ENCODE measurements at places on chromosomes 13 and 19. TPM values are rescaled to one million over a fixed set of nuclear protein-coding genes. Genes with fewer than 3 reads are reported as not detected.

GRCh38 chr19:973726-974563, 10.2 kb upstream of the WDR18 start:
- DNase-seq, result no peak

DNA sequence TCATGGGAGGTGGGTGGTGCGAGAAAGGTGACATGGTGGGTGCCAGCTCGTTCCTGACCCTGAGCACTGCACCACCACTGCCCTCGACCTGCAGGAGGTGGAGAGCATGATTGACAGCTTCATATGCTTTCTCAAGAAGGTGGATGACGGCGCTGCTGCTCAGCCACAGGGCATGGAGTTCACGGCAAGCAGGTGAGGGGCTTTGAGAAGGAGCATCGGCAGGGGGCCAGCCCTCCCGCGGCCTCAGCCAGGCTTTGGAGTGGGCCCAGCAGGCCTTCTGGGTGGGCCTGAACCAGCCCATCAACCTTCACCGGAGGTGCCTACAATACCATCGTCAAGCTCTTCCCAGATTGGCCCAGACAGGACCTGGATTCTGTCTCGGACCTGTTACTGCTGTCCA, 18.9 kb upstream of the ZNF14 start:
- DNase-seq, result no peak

DNA sequence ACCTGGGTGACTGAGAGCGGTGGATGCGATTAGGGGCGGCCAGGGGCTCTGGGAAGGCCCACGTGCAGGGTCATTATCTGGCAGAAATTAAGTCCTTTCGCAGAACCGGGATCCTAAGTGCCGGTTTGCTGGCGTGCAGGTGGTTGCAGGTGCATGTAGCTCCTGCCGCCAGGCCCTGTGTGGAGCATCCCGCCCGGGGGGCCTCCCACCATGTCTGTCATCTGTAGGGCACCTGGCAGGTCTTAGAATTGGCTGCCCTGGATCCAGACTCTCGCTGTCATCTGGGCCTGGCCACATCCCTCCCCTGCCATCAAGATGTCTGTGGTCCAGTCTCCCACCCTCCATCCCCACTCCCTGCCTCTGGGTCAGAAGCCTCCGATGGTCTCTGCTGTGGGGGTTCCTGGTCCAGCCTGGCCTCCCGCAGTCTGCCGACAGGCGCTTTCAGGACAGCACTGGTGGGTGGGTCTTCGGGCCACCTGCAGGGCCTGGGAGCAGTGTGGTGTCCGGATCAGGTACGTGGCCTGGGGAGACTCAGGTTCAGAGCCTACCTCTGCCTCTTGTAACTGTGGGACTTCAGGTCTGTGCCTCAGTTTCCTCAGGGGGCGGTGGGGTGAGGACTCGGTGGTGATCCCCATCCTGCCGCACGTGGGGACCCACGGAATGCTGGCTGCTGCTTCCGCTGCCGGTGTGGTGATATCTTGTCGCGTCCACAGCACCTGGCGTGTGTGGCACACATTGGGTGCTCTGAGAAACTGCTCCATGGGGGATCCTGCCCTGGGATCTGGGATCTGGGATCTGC, 5.4 kb downstream of the GNA11 start:
- DNase-seq, result no peak

- DNase-seq, result no peak
Measured at GRCh38 chr13:45930177-45930576, 78.6 kb upstream of the SIAH3 start.

GRCh38 chr19:37928527-37929286, 21.7 kb downstream of the SIPA1L3 start:
- no peak for DNase-seq

HSD17B14 gene
- total RNA-seq, result 5.2 TPM

DNA sequence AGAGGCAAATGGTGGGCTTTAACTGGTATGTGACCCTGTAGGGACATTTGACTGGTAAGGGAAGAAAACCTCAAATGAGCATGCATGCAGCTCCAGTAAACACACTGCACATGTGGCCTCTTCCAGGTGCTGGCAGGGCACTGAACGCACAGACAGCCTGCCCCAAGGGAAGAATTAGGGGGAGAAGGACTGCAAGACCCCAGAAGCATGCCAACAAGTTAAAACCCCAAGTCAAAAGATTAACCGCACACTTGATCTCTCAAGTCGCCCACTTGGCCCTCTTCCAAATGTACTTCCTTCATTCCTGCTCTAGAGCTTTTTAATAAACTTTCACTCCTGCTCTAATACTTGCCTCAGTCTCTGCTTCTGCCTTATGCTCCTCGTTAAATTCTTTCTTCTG, 46.9 kb upstream of the SLITRK1 start:
- no peak for DNase-seq

LRG1 gene
- total RNA-seq, result 26.4 TPM

DNA sequence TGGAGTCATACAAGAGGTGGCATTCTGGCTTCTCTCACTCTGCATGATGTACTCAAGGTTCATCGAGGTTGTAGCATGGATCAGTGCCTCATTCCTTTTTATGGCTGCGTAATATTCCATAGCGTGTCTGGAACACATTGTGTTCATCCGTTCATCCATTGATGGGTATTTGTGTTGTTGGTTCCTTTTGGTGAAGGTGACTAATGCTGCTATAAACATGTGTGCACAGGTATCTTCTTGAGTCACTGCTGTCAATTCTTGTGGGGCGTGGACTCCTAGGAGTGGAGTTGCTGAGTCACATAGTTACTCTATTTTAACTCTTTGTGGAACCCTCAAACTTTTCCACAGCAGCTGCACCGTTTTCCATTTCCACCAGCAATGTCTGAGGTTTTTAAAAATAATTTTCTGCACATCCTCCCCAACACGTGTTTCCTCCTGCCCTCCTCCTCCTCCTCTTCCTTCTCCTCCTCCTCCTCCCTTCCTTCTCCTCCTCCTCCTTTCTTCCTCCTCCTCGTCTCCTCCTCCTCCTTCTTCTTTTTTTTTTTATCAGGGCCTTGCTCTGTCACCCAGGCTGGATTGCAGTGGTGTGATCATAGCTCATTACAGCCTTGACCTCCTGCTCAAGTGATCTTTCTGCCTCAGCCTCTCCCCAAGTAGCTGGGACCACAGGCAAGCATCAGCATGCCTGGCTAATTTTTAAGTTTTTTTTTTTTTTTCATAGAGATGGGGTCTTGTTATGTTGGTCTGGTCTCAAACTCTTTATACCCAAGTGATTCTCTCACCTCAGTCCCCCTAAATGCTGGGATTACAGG, 2.0 kb upstream of the TMEM221 start:
- DNase-seq, result no peak

DNA sequence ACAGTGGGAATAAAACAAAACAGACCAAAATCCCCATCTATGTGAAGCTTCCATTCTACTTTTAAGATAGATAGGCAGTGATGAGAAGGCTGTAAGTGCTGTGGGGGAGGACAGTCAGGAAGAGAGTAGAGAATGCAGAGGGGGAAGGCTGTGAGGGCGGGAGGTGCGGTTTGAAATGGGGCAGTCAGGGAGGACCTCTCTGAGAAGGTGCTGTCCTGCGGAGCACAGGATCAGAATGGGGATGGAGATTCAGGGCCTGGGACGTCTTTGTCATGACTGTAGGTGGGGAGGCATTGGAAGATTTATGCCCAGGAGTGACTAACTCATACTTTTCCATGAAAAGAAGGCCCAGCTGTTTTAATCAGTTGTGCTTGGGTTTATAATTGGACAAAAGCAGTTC, 3.9 kb upstream of the GPR183 start:
- no peak for DNase-seq

PALM3 gene
- total RNA-seq, result 19.4 TPM

- DNase-seq, result no peak
Measured at GRCh38 chr19:9952276-9952675, 16.0 kb upstream of the OLFM2 start.

DNA sequence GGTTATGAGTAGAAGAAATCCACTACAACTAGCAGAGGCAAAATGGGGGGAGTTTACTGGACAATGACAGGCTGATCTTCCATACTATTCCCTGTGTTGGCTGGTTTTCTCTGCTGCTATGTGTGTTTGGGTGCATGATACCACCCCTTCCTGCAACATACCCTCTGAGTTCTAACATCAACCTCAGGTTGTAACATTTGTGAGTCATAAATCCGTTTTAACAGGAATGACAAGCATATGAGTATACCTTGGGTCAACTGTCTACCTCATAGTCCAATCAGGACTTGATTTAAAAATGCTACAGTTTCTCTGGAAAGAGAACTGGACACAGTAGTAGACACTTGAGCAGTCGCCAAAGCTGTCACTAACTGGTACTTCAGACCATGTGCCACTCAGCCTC, 422.9 kb downstream of the KCTD12 start:
- no peak for DNase-seq

GRCh38 chr13:32624441-32624840, 38.2 kb downstream of the PDS5B start:
- DNase-seq, result no peak

DNA sequence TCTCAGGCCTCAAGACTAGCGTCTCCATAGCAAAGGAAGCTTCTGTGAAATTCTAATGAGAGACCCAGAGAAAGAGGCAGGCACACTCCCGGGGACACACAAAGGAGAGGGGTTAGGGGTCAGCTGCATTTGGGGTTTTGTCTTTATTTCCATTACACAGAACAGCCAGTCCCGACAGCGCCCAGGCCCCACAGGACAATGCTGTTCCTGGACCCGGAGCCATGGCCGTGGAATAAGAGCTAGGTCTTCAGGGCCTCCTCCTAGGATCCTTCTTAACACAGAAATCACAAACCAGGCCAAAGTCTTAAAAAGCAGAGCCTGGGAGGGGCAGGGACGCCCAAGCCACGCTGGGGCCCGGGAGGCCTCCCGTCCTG, 22.8 kb downstream of the KCTD15 start:
- DNase-seq, result no peak

TPTE2 gene
- 0.16 TPM for total RNA-seq

LGALS7B gene
- total RNA-seq, result not detected

GRCh38 chr19:49437231-49437630, 4.1 kb downstream of the SLC17A7 start:
- no peak for DNase-seq

DNA sequence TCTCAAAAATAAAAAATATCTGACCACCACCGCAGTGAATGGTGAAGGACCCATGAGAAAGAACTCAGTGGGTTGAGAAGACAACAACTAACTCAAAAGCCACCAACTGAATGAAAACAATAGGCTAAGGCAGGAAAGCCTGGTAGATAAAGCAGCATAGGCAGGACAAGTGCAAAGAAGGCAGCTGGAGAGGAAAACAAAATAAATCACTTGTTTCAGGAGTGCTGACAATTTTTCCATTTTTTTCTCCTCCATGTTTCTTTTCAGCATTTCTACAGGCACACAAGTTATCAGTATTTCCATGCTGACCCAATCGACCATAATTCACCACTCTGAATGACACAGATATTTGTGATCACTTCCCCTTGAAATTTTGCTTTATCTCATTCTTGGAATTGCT, 597.8 kb downstream of the LIG4 start:
- DNase-seq, result no peak

DNA sequence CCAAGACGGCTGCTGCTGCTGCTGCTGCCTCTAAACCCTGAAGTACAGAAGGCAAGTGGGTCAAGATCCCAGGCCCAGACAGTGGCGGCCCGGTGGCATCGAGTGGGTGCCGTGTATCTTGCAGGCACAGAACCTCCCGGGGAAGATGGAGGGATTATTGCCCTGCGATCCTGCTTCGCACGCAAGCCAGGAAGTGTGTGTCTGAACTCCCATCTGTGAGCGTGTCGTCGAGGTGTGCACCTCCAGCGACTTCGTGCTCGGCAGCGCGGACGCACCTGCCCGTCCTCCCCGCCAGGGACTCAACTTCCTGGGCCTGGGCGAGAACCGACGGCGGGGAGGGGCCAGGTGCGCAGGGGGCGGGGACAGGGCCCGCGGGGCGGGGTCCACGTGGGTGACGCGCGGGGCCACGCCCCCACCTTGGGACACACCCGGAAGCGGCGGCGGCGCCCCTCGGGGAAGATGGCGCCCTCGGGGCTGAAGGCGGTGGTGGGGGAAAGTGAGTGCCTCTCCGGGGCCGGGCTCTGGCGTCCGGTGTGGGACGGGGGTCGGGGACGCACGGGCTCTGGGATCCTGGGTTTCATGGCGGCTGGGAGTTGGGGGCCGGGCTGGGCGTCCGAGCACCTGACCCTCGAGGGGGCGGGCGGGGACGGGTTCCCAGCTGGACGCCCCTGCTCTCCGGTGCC, at the start of gene STXBP2:
STXBP2 (plus strand) TSS at position 420 of the 683 bp plus-strand sequence; CDS start at position 460, 40 bp downstream.
- DNase-seq, result peak; percentile 94

GRCh38 chr13:30135351-30135750, 172.0 kb downstream of the KATNAL1 start:
- DNase-seq, result no peak

PLVAP gene
- total RNA-seq, result 195 TPM

DNA sequence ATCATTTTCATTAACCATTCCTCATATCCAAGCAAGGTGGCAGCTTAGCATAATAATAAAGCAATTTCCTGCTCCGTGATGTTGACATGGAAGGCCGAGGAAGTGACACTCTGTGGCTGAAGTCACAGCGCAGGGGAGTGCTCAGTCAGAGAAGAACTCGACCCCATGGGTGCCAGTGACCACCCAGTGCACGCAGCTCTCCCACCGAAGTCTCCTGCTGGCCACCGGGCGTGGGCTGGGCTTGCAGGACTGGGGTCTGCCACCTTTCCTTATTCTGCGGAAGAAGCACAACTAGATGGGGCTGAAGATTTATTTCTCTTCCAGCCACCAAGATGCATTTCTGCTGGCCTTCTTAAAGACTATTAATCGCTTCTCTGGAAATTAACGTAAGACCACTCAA, 132.1 kb upstream of the SPACA7 start:
- no peak for DNase-seq
